ENCODE measurements at places on chromosomes 13 and 19.

GRCh38 chr13:21569686-21570085 lies 34.3 kb downstream of the MICU2 start:
- DNase-seq = no peak

DNA sequence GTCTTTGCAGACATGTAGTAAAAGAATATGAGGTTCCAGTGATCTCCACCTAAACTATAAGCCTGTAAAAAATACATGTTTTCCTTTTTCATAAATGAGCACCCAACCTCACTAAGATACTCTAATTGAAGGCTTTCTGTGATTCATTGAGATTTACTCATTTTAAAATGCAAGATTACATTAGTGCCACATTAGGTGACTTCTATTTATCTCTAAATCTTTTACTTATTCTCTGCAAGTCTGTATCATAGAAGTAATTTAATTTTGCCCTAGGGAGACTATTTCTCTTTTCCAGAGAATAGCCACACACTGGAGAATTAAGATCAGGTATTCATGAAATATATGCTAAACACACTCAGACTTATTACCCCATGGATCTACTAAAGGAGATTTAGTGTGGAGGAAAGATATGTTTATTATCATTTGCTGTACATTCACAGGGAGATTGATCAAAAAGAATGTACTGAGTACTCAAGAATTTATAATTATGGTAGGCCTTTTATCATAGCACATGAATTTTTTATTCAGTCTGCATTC lies 290.2 kb upstream of the ATXN8OS start:
- DNase-seq = no peak

DNA sequence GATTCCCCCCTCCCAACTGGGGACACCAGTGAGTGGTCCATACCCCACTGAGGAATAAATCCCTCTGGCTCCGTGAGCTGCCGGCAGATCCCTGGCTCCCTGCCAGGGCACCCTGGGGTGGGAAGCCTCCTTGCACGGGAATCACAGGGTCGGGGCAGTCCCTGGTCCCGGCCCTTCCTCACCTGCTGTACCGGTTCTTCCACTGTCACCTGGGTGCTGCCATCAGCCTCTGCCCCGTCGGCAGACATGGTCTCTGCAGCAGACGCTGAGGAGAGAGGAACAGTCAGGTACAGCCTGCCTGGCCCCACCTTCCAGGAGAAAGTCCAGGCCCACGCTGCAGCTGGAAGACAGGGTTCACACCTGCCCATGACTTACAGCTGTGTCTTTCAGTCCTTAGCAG lies 6.3 kb downstream of the PLIN3 start:
- DNase-seq = no peak

DNA sequence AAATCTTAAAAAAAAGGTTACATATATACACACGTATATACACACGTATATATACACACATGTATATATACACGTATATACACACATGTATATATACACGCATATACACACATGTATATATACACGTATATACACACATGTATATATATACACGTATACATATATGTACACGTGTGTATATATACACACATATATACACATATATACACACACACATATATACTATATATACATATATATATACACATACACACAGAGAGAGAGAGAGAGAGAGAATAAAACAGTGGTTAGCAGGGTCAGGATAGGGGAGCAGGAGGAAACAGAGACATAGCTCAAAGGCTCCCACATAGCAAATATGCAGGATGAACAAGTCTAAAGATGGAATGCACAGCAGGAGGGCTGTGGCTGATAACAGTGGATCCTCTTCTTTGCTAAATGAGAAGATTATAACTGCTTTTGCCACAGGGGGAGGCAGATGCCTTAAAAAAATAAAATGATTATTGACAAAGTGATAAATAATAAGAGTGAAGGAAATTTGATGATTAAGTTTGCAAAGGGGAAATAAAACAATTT lies 714.5 kb downstream of the UQCRFS1 start:
- no peak for DNase-seq

DNA sequence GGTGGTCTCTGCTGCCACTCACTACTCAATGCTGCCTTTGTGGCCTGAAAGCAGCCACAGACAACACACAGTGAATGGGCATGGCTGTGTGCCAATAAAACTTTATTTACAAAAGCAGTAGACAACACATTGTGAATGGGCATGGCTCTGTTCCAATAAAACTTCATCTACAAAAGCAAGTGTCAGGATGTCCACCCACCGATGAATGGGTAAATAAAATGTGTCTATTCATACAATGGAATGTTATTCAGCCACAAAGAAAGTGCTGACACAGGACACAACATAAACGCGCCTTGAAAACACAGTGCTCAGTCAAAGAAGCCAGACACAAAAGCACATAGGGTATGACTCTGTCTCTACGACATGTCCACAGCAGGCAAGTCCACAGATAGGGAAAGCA lies 20.1 kb downstream of the ZSCAN5A start:
- DNase-seq = no peak

DNA sequence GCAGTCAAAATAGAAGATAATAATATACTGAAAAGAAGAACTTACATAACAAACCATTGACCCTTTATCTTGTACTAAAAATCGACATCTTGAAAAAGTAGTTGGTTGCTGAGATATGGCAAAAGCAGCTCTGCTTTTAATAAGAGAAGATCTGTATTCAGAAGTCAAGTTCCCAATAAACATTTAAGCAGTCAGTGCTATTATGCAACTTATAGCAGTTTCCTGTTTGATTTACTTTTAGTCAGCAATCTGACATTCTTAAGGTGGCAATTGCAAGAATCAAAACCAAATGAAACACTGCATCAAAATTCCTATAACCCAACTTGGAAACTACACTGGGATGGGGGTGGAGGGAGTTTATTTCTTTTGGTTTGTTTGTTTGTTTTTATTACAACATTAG lies 165.5 kb downstream of the TBC1D4 start:
- DNase-seq = no peak

DNA sequence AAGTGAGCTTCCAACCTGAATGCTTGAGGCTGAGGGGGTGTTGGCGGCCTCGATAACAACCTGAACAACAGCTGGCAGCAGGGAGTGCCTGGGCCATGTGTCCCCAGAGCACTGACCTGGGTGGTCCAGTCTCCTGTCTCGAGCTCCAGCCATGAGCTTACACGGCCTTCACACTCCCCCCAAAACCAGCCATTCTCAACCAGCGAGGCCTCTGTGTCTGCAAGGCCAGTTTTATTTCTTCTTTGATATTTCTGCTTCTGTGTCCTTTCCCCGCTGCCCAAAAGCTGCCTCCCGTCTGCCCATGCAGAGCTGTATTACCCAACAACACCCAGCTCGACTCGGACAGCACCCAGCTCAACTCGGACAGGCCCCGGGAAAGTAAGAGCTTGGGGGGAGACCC lies 32.5 kb upstream of the TFDP1 start:
- no peak for DNase-seq

DNA sequence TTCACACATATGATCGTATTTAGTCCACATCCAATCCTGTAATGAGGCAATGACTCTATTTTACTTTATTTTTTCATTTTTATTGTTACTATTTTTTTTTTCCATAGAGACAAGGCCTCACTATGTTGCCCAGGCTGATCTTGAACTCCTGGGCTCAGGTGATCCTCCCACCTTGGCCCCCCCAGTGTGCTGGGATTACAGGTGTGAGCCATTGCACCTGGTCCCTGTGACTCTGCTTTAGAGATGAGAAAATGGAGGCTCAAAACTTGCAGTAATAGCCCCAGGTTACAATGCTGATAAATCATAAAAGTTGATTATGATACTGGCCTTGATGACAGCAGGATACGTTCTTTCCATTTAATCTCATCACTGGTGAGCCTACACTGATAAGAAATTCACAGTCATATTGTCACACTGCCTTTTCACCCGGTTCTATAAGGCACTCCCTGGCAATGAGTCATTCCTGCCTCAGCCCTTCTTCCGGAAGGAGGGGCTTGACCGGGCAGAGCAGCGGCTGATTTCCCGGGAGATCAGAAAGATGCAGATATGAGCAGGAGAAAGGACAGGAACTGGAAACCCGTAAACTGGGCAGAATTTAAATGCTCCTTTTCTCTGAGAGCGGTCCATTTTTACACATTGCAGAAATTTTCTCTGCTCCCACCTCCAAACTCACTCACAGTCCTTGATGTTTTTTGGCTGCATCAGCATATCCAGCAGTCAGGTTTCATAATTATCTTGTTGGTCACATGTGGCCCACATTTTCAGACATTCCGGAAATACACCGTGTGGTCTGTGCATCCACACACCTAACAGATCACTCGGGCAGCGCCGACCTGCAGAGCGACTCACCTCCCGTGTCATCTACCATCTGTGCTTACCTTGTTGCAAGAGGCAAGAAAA lies 616.4 kb downstream of the EFNB2 start:
- DNase-seq = no peak

- no peak for DNase-seq
Observed at GRCh38 chr13:27022571-27023311, 148.9 kb downstream of the USP12 start.

GRCh38 chr13:107379407-107380155 lies 811.6 kb upstream of the ARGLU1 start:
- no peak for DNase-seq

GRCh38 chr19:14411161-14411937 lies 7.8 kb downstream of the DDX39A start:
- no peak for DNase-seq

DNA sequence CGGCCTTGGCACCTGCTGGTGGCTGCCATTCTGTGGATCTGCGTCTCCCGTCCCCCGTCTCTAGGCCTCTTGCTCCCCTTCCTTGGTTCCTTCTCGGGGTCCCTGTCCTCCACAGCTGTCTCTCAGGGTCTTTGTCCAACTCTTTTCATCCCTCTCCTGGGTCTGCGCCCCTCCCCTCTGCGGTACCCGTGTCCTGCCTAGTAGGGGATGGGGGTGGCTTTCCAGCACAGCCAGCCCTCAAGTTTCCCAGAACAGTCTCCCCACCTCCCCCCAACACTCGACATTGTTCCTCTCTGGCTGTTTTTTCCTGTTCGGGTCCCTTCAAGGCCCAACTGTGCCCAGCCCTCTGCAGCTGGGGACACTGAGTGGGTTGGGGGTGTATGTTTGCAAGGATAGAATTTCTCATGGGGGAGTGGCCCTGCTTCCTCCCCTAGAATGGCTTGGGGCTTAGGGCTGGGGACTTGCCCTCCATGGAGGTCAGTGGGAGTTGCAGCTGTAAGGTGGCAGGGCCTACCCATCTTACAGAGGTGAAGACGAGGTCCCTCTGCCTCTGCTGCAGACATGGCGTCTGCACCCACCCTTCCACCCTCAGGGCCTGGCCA lies 762 bp upstream of the ADM5 start:
- DNase-seq = no peak
